Umbilical cord (tissue), 2 donors: ENCODE measurements at places on chromosomes 4 and X. TPM values are rescaled to one million over a fixed set of nuclear protein-coding genes. Genes with fewer than 3 reads are reported as not detected.

Gene C4orf50
- total RNA-seq: 1.4 TPM

Gene LANCL3
- total RNA-seq: 0.48 TPM

Gene BTC
- total RNA-seq: 0.96 TPM

Gene ACOT9
- 29.4 TPM for total RNA-seq

Gene GLOD5
- not detected for total RNA-seq

DNA sequence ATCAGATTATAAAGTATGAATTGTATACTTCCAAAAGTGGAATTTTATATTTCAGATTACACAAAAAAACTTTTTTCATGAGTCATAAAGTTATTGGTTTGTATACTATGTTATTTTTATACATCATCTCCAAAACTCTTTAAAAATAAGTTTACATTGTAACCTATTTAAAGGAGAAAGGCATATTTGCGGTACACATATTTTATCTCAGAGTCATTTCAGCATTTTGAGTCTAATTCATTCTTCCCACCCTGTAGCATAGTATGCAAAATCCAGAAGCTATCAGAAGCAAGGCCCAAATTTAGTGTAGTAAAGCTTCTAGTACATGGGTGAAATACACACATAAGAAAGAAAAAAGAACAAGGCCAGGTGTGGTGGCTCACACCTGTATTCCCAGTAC is 80.3 kb downstream of the AWAT2 start:
- DNase-seq: no peak

- no peak for DNase-seq
Observed at GRCh38 chrX:23312136-23312535, 22.5 kb upstream of the PTCHD1 start.

GRCh38 chrX:54865208-54865607 is 55.4 kb upstream of the TRO start:
- no peak for DNase-seq

DNA sequence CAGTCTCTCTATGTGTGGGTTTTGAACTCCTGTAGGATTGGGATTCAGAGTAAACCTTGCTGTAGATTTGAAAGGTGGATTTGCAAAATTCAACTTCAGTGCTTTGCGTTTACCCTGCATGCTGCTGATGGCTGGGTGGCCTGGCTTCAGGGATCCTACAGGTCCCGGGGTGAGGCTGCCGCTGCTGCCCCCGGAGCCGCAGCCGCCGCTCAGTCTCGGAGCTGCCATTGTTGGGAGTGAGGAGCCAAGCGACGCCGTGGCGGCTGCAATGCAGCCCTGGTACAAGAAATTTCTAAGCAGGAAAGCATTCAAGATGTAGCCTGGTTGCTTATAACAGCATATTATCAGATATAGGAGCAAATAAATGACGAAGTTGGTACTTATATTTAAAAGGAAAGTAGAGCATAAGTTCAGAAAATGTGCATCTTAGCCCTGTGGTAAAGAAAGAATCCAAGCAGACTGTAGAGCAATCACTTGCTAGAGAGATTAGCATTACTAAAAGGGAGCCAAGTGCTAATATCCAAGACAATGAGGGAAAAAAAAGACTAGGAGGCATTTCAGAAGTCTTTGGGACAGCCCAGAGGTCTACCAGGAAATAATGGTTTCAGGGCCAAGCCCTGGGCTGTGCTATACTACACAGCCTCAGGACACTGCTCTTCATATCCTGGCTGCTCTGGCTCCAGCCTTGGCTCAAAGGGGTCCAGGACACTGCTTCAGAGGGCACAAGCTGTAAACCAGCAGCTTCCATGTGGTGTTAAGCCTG is 36.9 kb upstream of the CHIC1 start:
- DNase-seq: no peak
